NCI-H774 (cell line): ENCODE measurements at places on chromosomes 5 and 9.
A peak's percentile ranks its signal among the peaks of the same experiment; 100 is the strongest.

- DNase-seq, result no peak
These were observed 229.9 kb downstream of the SPOCK1 start for GRCh38 chr5:137269274-137269673.

GRCh38 chr5:74261866-74262265, 378.7 kb downstream of the ENC1 start:
- DNase-seq, result no peak

GRCh38 chr5:123273984-123274383, 149.2 kb downstream of the CEP120 start:
- no peak for DNase-seq

DNA sequence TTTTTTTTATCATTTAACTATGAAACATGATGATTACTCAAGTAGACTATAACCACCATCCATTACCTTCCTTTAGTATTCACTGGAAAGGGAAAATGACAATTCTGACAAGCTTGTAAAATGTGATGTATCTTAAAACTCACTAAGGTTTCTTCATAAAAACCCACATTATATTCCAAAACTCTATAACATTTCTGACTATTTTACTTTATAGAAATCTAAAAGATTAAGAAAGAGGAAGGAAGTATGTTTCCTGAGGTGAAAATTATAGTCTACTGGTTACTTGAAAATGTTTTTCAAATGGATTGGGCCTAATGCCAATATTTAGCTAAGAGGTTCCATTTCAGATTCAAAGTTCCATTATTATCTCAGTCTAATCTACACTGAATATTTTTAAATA, 1982.2 kb upstream of the C9orf72 start:
- DNase-seq, result no peak

DNA sequence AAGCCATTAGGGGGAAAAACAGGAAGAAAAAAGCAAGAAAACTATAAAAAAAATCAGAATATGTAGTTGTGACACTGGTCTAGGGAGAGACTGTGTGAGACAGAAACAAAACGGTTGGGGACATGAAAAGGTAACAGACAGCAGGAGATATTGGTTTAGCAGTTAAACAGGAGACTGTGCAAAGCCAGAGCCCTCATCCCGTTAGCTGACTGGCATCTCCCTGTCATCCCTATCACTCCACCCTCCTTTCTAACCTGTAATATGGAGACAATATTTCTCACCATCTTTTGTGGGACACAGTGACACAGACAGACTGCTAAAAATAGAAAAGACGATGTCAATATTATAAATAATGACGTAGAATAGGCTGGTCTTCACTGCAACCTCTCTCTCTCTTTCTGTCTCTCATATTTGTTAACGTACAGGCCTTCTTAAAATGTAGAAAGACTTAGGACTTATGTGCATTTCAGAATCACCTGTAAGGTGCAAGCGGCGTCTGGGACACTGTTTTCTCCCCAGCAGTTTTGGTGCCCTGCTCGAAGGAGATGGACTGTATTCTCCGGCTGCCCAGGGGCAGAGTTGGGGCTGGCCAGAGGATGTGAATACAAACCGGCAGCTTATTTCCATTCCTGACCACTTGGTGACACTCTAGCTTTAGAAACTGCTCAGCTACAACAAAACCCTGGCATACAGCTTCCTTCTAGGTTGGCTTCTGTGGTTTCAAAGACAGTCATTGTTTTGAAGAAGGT, 190.6 kb downstream of the MAT2B start:
- peak; percentile 60 for DNase-seq

DNA sequence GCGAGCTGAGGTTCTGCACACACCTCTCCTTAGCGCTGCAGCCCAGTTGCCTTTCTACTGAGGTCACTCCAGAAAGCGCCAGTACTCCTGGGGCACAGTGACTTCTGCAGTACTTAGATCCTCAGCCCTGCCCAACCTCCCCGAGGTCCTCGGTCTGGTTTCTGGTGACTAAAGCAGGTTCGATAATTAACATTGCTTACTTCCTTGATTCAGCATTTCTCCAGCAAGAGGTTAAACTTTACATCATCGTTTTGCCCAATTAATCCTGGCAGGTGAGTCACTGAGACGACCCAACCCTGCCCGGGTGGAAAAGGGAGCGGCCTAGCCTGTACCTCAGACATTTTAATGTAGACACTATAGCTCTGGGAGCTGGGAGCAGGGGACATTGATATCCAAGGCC, 77.6 kb downstream of the PLAC8L1 start:
- DNase-seq, result no peak

- no peak for DNase-seq
These were observed 23.1 kb downstream of the SKP1 start for GRCh38 chr5:134153657-134154056.

DNA sequence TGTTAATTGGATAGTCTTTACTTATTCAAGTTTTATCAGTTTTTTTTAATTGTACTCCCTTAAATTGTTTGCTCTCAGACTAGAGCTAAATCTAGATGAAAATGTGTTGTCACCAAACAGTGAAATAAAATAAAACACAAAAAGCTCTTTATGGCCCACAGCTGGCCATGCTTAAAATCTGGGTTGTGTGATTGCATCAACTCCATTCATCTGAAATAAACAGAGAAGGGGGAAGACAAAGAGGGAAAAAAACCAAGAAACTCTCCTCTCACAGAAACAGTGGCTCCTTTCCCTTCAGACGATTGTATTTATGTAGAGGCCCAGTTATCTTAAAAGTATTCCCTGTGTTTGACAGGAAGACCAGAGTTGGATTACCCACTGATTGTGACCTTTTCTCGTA, 422.4 kb downstream of the IRX1 start:
- no peak for DNase-seq

DNA sequence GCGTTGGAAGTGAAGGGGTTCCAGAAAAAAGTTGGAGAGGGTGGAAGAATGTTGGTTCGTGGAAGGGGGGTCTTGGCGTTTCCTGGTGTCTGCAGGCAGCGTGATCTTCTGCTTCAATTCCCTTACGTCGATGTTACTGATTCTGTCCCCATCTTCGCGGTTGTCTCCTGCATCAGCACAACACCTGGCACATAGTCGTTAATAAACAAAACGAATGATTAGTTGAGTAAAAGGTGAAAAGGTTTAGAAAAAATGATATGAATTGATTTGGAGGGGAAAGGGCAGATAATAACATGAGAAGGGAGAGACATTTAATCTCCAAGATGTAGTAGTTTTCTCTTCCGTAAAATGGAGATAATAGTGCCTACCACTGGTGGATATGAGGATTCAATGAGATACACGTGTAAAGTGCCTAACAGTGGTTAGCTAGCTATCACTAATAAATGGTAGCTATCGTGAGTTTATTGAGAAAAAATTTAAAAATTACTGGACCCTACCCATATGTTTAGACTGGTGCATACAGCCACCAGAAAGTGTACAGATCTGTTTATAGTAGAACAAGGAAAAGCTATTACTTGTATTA, 556 bp downstream of the MTREX start:
- DNase-seq, result peak; percentile 40

DNA sequence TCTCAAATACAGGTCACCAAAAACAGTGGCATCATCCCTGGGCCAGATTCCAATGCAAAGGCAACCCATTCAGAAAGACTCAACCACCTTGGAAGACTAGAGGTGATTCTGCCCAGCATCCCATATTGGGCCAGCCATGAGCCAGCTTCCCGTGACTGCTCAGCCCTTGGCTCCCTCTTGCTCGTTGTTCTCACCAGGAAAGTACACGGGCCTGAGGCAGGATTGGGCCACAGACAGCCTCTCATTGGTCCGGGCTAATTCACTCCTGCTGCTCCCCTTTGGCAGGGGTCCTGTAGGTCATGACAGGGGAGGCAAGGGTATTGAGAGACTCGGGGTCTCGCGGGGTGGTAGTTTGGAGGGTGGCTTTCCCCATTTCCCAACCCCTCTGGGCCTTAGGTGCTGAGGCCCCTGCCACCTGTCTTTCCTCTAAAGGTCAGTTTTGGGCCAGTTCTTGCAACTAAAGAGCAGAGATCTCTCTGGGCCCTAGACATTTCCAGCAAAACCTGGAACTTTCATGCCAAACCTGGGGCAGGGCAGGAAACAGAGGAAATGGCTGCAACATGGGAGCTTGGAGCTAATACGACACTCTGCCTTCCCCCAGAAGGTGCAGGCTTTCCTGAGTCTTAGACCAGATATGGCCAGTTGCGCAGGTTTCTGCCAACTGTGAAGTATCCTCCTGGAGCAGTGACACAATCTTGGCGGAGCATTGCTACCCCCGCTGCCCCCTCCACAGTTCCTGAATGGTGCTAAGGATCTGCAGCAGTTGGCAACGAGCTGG, 22.0 kb upstream of the FGFR4 start:
- no peak for DNase-seq
